ENCODE measurements at places on chromosomes 7 and 10. TPM values are rescaled to one million over a fixed set of nuclear protein-coding genes. Genes with fewer than 3 reads are reported as not detected.

DNA sequence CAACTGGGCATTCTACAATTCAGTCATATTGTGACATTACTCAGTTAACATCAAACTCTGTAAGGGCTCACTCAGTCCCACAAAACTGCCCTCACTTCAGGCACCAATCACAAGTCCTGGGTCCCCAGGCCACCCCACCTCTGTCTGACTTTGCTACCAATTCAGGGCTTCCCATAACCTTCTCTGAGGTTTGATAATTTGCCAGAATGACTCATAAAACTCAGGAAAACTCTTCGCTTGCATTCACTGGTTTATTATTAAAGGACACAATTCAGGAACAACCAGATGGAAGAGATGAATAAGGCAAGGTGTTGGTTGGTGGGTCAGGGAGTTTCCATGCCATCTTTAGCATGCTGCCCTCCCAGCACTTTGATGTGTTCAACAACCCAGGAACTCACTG lies 41.3 kb downstream of the AVL9 start:
- DNase-seq = peak; percentile 42

DNA sequence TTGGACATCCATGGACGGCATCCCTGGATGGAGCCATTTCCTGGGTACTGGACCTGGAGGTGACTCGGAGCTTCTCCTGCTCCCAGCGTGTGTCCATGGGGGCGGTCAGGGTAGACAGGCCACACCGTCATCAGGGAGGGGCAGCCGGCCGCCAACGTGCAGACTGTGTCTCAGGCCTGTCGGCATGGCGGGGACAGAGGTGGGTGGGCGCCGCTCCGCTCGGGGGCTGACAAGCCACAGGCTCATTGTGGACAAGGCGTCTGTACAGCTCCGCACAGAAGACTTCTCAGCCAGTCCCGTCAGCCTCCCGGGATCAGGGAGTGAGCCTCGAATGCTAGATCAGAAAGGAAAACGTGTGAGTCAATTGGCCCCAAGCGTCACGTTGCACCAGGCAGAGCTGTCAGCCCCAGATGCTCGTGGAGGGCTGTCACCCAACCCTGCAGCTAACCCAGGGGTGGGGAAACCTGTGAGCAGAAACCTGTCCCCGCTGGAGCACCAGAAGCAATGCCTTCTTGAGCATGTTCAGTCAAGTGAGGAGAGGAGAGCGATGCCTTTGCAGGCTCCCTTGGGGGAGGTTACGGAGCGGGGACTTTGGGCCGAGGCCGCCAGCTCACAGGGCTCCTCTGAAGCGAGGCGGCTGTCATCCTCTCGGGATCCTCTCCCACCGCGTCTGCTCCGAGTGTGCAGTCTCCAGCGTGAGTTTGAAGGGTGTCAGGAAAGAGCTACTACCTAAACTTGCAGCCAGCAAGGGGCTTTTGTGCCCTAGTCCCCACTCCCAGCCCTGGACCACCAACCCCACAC lies 16.0 kb upstream of the DPYSL4 start:
- no peak for DNase-seq

GRCh38 chr7:130874071-130874915 lies 140.3 kb upstream of the KLF14 start:
- no peak for DNase-seq

GRCh38 chr7:531777-532176 lies 12.1 kb upstream of the PDGFA start:
- DNase-seq = no peak

GRCh38 chr10:52864201-52865106 lies 91.9 kb upstream of the MBL2 start:
- peak; percentile 84 for DNase-seq

DNA sequence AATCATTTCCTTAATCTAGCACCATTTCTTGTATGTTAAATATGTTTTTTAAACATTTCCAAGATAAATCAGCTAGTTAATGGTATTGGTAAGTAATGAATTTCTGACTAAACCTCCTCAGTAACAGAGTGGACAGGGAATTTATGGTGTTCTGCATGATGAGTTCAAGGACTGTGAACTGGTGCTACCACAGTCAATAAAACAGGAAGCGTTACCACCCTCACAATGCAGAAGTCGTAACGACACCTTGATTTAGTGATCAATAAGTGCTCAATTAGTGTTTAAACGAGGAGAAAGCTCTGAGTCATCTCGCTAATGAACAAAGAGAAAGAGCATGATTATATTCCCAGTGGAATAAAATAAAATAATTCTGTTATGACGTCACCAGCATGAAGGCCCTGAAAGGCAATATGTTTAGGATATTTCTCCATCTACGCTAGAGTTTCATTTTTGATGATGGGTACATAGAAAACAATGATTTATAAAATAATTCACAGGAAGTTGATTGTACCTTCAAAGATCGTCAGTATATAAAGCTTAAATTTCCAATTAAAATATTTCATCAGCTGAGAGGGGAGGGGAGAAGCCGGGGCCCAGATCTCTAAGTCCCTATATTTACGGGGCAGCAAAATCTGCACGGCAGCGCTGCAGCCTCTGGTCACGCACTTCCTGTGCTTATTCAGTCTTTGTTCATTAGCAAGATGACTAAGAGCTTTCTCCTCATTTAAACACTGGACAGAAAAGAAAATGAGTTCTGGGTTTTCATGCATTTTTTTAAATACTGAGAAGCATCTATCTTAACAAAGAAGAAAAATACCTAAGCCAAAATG lies 400.5 kb downstream of the PTPRN2 start:
- DNase-seq = no peak

DNA sequence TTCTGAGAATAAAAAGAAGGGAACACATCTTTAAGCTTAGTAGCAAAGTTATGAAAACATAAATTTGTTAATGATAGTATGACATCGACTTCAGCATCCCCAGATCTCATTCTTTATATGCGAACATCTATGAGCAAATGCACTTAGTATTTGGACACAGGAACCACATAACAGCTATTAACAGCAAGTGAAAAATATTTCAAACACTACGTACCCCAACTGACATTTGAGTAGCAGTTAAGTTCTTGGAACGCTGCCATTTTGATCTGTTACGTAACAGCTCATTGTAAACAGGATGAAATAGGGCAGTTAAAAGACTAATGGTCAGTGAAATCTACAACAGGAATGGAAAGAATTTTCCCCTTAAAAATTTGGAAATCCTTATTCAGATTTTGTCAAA lies 428.9 kb downstream of the TNS3 start:
- DNase-seq = peak; percentile 49

- no peak for DNase-seq
Measured at GRCh38 chr7:40640566-40640965, 505.8 kb downstream of the SUGCT start.

GRCh38 chr7:142455392-142455791 lies 197.5 kb upstream of the PRSS58 start:
- DNase-seq = no peak

GRCh38 chr7:141649137-141649864 lies 52.7 kb downstream of the DENND11 start:
- no peak for DNase-seq

DNA sequence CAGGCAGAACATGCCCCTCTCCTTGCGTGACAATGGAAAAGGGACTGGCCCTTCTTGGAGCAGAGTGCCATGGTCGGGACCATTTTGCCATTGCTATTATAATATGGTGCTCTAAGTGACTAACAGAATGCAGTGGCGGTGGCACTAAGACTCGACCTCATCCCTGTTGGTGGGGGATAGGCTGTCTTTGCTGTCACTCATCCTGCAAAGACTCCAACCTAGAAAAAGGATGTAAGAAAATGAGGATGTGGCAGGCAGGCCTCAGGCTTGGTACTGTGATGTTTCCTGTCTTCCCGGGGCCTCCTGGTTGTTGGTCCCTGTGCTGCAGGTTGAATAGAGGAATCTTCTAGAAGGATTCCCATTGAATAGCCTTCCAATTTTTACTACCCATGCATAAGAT lies 18.6 kb downstream of the BLNK start:
- no peak for DNase-seq

DNA sequence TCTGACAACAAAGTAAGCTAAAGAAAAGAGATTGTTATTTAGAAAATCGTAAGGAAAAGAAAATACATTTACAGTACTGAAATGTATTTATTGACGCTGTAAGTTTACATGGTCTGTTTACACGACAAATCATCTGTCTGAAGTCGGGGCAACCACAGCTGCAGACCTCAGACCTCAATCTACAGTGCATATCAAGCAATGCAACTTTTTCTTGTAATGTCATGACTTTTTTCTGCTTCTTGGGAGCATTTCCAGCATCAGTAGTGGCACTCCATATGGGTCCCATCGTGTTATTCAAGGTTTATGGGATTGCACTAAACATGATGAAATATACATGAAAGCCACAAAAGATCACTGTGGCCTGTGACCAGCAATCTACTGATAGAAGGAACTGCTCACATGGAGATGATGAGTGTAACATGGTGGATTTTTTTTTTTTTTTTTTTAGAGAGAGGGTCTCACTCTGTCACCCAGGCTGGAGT lies 77.1 kb downstream of the MTPN start:
- DNase-seq = no peak

GRCh38 chr7:55369427-55370400 lies 4.6 kb downstream of the LANCL2 start:
- no peak for DNase-seq

GRCh38 chr7:6398943-6399342 lies 48.8 kb downstream of the DAGLB start:
- DNase-seq = no peak

The LRMDA gene
- total RNA-seq = not detected

The PIP gene
- not detected for total RNA-seq

The HABP2 gene
- total RNA-seq = not detected

The HOXA10 gene
- not detected for total RNA-seq

The ITGB8 gene
- total RNA-seq = 19.4 TPM

The PCLO gene
- total RNA-seq = 2.6 TPM

The MINPP1 gene
- total RNA-seq = 14.4 TPM

The STEAP1B gene
- 0.35 TPM for total RNA-seq

The ZNF365 gene
- 1.8 TPM for total RNA-seq

The C7orf33 gene
- total RNA-seq = not detected

Data from PC-9 (cell line).